ENCODE measurements at places on chromosomes 16 and 17. TPM values are rescaled to one million over a fixed set of nuclear protein-coding genes. Genes with fewer than 3 reads are reported as not detected.

DNA sequence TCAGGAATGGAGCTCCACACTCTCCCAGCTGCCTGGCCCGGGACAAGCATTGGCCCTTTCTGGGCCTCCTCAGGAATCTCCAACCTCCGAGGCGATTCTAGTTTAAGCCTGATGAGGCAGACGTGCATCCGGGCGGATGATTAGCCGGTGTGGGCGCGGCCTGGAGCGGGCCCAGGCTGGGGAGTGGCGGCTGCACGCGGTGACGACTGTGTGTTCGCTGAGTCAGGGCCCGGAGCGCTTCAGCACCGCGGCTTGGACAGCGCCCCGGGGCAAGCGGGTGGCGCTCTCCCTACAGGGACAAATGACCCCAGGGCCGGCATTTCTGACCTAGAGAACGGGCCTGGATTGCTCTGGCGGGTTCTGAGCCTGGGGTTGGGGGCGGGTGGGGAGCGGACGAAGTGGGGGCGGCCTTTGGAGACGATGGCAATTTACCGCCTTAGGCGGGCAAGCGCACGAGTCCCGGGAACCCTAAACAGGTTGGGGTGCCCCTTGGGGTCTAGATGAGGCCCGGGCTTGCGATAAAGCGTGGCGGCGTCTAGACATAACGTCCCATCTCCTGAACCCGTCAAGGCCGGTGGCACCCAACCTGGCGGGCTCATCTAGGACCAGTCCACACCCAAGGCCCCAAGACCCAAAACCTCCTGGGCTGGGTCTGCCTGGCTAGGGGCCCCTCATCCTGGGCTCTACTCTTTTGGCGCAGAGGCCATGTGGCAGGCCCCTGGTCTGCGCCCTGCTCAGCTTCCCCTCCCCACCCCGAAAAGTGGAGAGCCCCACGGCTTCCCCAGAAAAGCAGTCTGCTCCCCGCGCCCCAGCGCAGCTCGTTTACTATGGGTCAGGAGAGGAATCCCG lies 22.3 kb upstream of the ZNHIT3 start:
- no peaks in the 10 kb centered on the region for H3K36me3 ChIP-seq
- no peak for DNase-seq
- no peaks in the 10 kb centered on the region for H3K4me1 ChIP-seq
- H3K4me3 ChIP-seq: no peak overlapping the region
- no peak overlapping the region for H3K27ac ChIP-seq

GRCh38 chr17:42485680-42486079 lies 27.0 kb downstream of the ATP6V0A1 start:
- no peak overlapping the region for H3K27ac ChIP-seq
- no peak for DNase-seq
- no peaks in the 10 kb centered on the region for H3K27me3 ChIP-seq
- H3K4me3 ChIP-seq: no peak overlapping the region
- peaks cover 44% of the 10 kb centered on the region for H3K4me1 ChIP-seq
- H3K36me3 ChIP-seq: peaks cover 80% of the 10 kb centered on the region

- no peaks in the 10 kb centered on the region for H3K4me1 ChIP-seq
- no peak for DNase-seq
- H3K27ac ChIP-seq: no peak overlapping the region
- no peak overlapping the region for H3K4me3 ChIP-seq
- no peaks in the 10 kb centered on the region for H3K36me3 ChIP-seq
- H3K27me3 ChIP-seq: no peaks in the 10 kb centered on the region
Measured at GRCh38 chr16:8375232-8375587, 215.1 kb downstream of the TMEM114 start.

- H3K4me3 ChIP-seq: peak overlapping the region; percentile 9
- no peaks in the 10 kb centered on the region for H3K27me3 ChIP-seq
- H3K27ac ChIP-seq: no peak overlapping the region
- no peaks in the 10 kb centered on the region for H3K4me1 ChIP-seq
- H3K36me3 ChIP-seq: no peaks in the 10 kb centered on the region
- DNase-seq: no peak
Measured at GRCh38 chr16:27052007-27052406, 14.7 kb upstream of the C16orf82 start.

GRCh38 chr17:63695889-63696288 lies 4.0 kb downstream of the LIMD2 start:
- peaks cover 33% of the 10 kb centered on the region for H3K36me3 ChIP-seq
- DNase-seq: no peak
- H3K4me1 ChIP-seq: peaks cover 45% of the 10 kb centered on the region
- H3K27me3 ChIP-seq: no peaks in the 10 kb centered on the region
- no peak overlapping the region for H3K27ac ChIP-seq
- no peak overlapping the region for H3K4me3 ChIP-seq

Gene RNU2-1
- not detected for total RNA-seq

DNA sequence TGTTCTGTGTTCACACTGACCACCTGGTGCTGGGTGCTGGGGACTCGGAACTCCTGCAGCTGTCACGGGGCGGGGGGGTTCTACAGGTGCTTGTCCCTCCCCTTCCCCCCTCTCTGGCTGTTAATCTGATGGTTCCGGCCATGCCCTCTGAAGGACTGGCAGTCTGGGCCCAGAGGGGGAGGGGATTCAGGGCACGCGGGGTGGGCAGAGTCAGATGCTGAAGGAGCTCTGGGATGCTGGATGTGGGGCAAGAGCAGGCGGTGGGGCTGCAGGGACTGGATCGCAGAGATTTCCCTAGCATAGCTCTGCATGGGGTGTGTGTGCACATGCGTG lies 5.4 kb upstream of the TBX21 start:
- no peaks in the 10 kb centered on the region for H3K27me3 ChIP-seq
- H3K27ac ChIP-seq: no peak overlapping the region
- DNase-seq: no peak
- H3K4me1 ChIP-seq: no peaks in the 10 kb centered on the region

GRCh38 chr16:30515275-30515674 lies 11.1 kb downstream of the ZNF768 start:
- DNase-seq: no peak
- H3K36me3 ChIP-seq: no peaks in the 10 kb centered on the region
- H3K4me3 ChIP-seq: no peak overlapping the region
- H3K4me1 ChIP-seq: no peaks in the 10 kb centered on the region

- no peak for DNase-seq
- H3K27ac ChIP-seq: no peak overlapping the region
- peaks cover 5% of the 10 kb centered on the region for H3K27me3 ChIP-seq
- no peaks in the 10 kb centered on the region for H3K36me3 ChIP-seq
Measured at GRCh38 chr17:77280304-77281121, 139.7 kb downstream of the SEC14L1 start.

Gene SLC5A10
- total RNA-seq: not detected

Gene COPRS
- total RNA-seq: 133 TPM

Gene EVI2A
- total RNA-seq: 2.5 TPM

DNA sequence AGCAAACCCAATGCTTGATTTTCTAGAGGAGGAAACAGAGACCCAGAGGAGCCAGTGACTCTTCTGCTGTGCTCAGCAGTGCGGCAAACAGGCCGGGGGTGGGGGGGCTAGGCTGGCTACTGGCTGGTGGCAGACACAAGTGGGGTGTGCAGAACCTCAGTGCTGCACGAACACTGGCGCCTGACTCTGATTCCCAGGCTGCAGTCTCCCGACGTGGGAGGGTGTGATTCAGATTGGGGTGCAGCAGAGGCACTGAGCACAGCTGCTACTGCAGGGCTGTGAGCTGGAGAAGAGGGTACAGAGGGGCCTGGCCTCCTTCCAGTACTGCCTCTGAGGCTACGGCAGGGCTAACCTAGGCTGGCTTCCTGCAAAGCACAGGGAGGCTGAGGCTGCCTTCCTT lies 8.1 kb downstream of the RPL19 start:
- no peak for DNase-seq
- no peaks in the 10 kb centered on the region for H3K27me3 ChIP-seq

Gene CDRT4
- total RNA-seq: 2.7 TPM

- no peak overlapping the region for H3K4me3 ChIP-seq
- DNase-seq: no peak
- peaks cover 21% of the 10 kb centered on the region for H3K4me1 ChIP-seq
- H3K27me3 ChIP-seq: no peaks in the 10 kb centered on the region
- H3K36me3 ChIP-seq: no peaks in the 10 kb centered on the region
Measured at GRCh38 chr17:70024253-70024652, 50.8 kb upstream of the KCNJ16 start.

- H3K4me3 ChIP-seq: no peak overlapping the region
- H3K27ac ChIP-seq: no peak overlapping the region
- no peak for DNase-seq
- no peaks in the 10 kb centered on the region for H3K27me3 ChIP-seq
Measured at GRCh38 chr17:77264617-77265230, 124.0 kb downstream of the SEC14L1 start.

DNA sequence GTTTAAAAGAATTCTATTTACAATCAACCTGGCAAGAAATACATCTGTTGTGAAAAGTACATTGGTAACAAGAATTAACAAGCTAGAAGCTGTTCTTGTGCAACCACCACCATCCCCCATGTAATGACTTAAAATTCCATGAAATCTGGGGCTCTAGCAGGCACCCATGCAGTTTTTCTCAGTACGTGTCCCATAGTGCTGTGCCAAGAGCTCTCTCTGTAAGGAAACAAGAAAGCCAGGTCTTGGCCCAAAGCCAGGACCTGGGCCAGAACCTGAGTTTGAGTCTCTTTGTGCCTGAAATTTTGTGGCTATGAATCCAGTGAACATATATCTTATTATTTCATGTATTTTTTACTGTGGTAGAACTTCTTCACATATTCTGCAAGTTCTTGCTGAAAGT lies 46.6 kb downstream of the NUP93 start:
- no peak overlapping the region for H3K4me3 ChIP-seq
- H3K36me3 ChIP-seq: no peaks in the 10 kb centered on the region
- H3K27me3 ChIP-seq: no peaks in the 10 kb centered on the region
- DNase-seq: no peak
- H3K27ac ChIP-seq: no peak overlapping the region

Measured in esophagus muscularis mucosa (tissue), 4 donors.